ENCODE measurements at places on chromosomes 6 and 20. TPM values are rescaled to one million over a fixed set of nuclear protein-coding genes. Genes with fewer than 3 reads are reported as not detected.

DNA sequence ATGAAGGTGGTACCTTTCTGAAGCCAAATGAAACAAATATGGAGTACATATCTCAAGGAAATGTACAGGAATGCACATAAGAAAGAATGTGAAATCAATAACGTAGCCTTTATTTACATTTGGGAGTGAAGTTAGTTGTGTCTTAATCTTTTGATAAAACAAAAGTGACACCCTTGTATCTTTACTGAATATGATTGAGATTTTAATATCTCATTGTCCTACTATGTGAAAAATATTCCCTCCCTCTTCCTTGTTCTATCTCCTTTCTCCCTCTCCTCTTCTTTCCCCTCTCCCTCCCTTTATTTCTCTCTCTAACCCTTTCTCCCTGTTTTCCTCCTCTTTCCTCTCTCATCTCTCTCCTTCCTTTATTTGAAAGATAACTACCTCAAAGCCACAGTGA lies 89.1 kb downstream of the PTCHD4 start:
- DNase-seq = no peak

Gene MAPK13
- total RNA-seq = 186 TPM

DNA sequence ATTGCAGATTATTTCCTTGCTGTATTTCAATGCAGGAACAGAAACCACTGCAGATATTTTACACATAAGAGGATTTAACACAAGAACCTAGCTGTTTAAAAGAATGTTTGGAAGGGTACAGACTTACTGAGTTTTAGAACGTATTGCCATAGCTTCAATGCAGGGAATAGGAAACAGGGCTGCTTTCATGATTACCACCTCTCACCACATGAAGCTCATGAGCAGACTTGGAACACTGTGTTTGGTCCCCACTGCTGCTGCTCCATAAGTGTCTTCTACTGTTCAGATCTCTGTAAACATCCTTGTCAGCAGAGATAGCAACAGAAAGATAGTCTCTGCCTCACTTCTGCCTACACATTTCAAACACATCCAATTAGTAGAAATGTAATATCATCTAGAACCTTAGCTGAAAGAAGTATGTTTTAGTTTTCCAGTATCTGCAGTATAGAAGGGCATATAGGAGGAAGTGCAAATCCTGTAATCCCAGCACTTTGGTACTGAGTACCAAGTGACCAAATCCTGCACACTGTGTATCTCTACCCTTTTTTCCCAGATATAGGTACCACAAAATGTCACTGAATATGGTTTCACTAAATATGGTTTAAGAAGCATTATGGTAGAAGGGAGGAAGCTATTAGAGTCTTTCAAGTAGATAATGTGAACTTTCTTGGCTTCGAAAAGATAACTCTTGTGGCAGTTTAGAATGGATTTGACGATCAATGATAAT lies 51.9 kb downstream of the STXBP5 start:
- no peak for DNase-seq

- DNase-seq = no peak
Measured at GRCh38 chr6:167517254-167517916, 192.5 kb downstream of the TTLL2 start.

Gene KCNK15
- 0.25 TPM for total RNA-seq
